Activated B cell treated with CpG ODN at 0.5 μM for 24 hours (primary cell): ENCODE measurements at places on chromosomes 16 and 17. TPM values are rescaled to one million over a fixed set of nuclear protein-coding genes. Genes with fewer than 3 reads are reported as not detected.

GRCh38 chr17:18187226-18187625 is 3.6 kb downstream of the ALKBH5 start:
- no peak for DNase-seq

- DNase-seq: no peak
Measured at GRCh38 chr17:61833536-61834193, 29.7 kb downstream of the BRIP1 start.

GRCh38 chr17:82528484-82529265 is 9.1 kb downstream of the FOXK2 start:
- no peak for DNase-seq

- DNase-seq: no peak
Measured at GRCh38 chr16:85137323-85138072, 25.2 kb upstream of the CIBAR2 start.

OR3A3 gene
- not detected in 2 replicates for total RNA-seq
